ENCODE measurements at places on chromosomes 7 and 10.

DNA sequence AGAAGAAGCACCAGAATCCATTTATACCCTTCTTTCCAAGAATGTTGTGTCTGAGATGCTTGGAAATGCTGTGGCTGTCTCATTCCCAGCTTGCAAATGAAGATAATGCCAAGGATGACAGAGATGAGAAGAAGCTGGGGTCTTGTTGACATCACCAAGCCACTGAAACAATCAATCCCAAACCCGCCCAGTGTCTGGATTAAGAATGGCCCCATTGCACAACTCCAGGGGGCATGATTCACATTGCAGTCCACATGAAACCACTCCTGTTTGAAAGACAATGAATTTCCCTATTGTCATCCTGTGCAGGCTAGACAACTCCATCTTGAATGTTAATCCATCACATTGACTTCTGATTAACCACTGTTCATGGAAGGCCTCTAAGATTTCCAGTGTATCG is 28.6 kb downstream of the SORBS1 start:
- DNase-seq, result peak; percentile 4

- DNase-seq, result peak; percentile 88
These were observed 240.5 kb downstream of the GLI3 start for GRCh38 chr7:41996381-41997035.

DNA sequence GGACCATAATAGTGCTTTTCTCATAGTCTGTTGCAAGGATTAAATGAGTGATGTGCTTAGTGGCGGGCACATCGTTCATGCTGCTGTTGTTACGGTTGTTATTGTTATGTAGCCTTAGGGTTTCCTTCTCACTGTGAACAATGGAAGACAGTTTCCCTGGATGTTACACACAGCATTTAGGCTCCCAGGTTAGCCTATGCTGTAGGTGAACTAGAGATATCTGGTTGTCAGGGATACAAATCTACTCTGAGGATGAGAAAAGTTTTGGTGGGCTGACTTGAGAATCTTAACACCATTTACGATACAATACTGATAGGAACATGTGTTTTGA is 14.7 kb downstream of the SH3PXD2A start:
- DNase-seq, result no peak

GRCh38 chr10:113384181-113384580 is 168.7 kb upstream of the HABP2 start:
- peak; percentile 27 for DNase-seq

DNA sequence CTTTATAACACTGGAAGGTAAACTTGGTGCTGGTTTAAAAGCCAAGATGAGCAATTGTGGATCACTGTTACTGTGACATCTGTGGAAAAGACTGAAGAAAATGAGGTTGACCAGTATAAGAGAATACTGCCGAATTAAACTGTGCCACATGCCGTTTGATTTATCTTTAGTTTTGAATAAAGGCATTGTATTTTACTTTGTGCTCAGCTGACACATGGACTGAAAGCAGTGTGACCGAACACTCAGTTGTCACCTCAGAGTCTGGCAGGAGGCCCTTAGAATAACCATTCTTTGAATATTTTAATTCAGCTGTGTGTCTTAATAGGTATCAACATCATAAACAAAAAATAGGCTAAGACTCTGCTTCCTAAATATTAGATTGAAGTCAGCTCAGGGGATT is 133.7 kb upstream of the GJD4 start:
- DNase-seq, result no peak

GRCh38 chr10:113038183-113038582 is 88.1 kb downstream of the TCF7L2 start:
- no peak for DNase-seq

GRCh38 chr7:22730921-22731654 is 4.1 kb downstream of the IL6 start:
- peak; percentile 39 for DNase-seq

DNA sequence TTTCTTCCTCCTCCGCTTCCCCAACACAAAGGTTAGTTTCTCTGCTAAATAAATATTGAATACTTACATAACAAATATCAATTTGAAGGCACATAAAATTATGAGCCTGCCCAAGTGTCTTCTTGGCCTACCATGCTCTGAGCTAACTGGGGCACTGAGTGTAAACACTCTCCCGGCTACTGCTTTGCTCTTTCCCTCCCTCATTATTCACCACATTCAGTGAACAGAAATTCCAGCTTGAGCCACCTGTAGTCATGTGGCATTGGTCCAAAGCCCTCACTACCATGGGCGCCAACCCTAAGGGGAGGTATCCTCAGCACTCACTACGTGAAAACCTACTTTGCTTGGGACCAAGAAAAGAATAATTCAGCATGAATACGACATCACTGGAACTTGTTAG is 409.0 kb downstream of the KCNMA1 start:
- DNase-seq, result no peak

DNA sequence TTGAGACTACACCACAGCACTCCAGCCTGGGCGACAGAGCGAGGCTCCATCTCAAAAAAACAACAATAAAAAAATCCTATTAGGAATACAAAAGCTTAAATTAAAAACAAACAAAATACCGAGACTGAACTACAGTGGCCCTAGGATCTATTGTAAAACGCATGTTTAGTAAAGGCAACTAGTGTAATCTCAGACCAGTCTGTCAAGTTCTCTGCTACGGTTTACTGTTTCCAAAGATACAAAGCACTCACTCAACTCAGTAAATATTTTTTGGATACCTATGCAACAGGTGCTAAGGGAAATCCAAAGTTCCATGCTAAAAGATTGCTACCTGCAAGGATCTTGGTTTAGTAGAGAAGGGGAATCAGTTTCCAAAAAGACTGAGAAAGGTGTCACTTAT is 3.4 kb upstream of the MIOS start:
- DNase-seq, result no peak

- DNase-seq, result no peak
These were observed 11.4 kb downstream of the CYP3A4 start for GRCh38 chr7:99772565-99772964.

- DNase-seq, result peak; percentile 68
These were observed 669.4 kb downstream of the INHBA start for GRCh38 chr7:41033500-41033899.

DNA sequence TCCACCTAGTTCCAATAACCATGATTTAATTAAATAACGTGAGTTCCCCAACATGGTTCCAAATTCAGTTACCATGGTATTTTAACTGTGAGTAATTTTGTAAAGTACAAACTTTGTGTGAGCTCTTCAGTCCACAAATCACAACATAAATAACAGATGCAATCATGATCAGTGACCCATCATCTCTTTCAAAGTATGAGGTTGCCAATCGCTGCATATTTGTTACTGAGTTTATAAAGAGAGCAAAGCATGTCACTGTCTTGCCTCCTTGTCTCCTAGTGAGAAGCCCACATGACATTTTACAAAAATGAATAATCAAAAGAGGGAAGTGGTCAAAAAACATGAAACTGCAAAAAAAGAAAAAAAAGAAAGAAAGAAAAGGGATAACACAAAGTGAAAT is 69.1 kb upstream of the PDSS1 start:
- DNase-seq, result no peak

GRCh38 chr7:28747404-28747803 is 210.7 kb downstream of the TRIL start:
- no peak for DNase-seq

- no peak for DNase-seq
These were observed 28.4 kb upstream of the CNPY1 start for GRCh38 chr7:155574556-155575290.

GRCh38 chr7:150818971-150819370 is 18.4 kb downstream of the TMEM176A start:
- no peak for DNase-seq

- DNase-seq, result no peak
These were observed 14.7 kb downstream of the SEC24C start for GRCh38 chr10:73758704-73759511.

GRCh38 chr7:95596198-95597063 is at the start of gene PDK4:
PDK4 (minus strand) TSS chr7:95596516; CDS start chr7:95596293, 223 bp downstream.
- peak; percentile 13 for DNase-seq

GRCh38 chr10:89367529-89367928 is 10.3 kb upstream of the IFIT1B start:
- no peak for DNase-seq

- no peak for DNase-seq
These were observed 34.5 kb downstream of the ZNF775 start for GRCh38 chr7:150413640-150414081.

DNA sequence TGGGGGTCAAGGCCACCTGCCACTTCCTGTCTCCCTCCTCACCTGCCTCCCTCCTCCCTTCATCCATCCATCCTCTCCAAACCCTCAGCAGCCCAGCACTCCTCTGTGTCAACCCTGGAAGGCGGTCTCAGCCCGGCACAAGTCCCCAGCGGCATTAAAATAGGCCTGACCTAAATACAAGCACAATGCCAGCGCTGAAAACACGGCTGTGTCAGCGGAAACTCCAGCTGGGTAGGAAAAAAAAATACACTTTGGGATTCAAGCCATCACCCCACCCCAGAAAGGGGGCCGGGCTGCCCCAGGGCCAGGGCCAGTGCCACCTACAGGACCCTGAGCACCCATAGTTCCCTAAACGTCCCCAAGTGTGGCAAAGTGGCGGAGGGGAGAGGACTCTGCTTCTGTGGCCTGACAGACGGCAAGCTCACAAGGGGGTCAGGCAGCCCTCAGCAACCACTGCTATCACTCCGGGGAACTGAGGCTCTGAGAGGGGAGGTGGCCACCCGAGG is 22.7 kb upstream of the GTF2IRD1 start:
- DNase-seq, result no peak

GRCh38 chr10:132496360-132497062 is 41.1 kb upstream of the INPP5A start:
- DNase-seq, result no peak

GRCh38 chr7:70700055-70700940 is 431.6 kb upstream of the GALNT17 start:
- DNase-seq, result no peak

GRCh38 chr10:29078919-29079318 is 210.0 kb upstream of the LYZL1 start:
- no peak for DNase-seq

- no peak for DNase-seq
These were observed 33.9 kb downstream of the VWDE start for GRCh38 chr7:12369756-12370155.

DNA sequence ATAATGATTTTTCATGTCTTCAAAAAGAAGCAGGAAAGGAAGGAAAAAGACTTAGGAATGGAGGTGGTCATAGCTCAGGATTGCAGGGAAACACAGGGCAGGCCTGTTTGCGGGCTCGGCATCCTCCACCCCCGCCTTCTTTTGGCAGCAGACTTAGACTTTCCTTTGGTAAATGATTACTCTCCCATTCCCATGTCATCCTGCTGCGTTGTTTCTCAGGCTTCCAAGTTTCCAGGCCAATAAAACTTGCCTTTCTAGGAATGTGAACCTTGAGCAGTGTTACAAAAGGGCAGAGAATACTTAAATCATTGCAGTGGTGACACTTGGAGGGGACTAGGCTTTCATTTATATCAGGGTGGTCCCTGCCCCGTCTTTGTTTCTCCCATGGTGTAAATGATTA is 34.0 kb upstream of the DGKB start:
- DNase-seq, result peak; percentile 71

GRCh38 chr10:117736655-117737054 is 194.1 kb downstream of the EMX2 start:
- DNase-seq, result no peak

DNA sequence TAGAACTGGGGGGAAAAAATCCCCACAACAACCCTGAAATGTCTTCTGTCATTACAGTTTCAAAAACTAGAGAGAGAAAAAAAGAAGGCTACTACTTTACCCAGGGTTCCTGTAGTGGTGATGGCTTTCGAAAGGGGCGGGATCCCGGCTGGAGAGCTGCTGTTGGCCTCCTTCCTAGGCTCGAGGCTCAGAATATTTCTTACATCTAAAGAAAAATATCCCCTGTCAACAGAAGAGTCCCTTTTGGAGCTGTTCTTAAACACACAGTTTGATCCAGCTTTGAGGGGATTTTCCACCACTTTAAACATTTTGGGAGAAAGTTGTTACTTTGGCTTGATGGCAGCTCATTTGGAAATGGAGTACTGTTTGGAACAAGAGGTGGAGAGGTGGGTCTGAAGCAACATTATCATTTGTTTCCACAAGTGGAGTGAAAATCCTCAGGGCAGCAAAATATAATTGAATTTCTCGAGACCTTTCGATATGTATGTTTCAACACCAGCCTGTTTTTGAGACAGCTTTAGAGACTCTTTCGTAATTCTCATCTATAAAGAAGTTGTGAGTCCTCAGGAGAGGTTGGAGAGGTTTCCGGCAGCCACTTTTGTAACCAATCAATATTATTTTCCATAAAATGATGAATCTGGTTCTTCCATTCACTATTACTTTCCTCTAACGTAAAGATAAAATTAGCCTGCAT is 5.1 kb downstream of the HOXA13 start:
- no peak for DNase-seq

- DNase-seq, result peak; percentile 77
These were observed 21.1 kb upstream of the BPGM start for GRCh38 chr7:134625550-134625949.

- peak; percentile 67 for DNase-seq
These were observed 220.2 kb downstream of the EMX2 start for GRCh38 chr10:117762819-117763172.

- no peak for DNase-seq
These were observed 551.3 kb upstream of the STEAP1 start for GRCh38 chr7:89602984-89603383.

- DNase-seq, result peak; percentile 90
These were observed 66.7 kb downstream of the ST7 start for GRCh38 chr7:117019786-117020590.

DNA sequence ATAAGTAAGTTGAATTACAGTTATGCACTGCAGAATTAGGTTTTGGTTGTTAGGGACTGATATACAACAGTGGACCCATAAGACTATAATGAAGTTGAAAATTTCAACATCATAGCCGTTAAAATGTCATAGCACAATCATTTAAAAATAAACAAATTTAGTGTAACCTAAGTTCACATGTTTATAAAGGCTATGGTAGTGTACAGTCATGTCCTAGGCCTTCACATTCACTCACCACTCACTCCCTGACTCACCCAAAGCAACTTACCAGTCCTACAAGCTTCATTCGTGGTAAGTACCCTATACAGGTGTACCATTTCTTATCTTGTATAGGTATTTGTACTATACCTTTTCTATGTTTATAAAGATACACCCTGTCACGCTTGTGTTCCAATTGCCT is 113.7 kb downstream of the RAB11FIP2 start:
- DNase-seq, result no peak

GRCh38 chr10:26540601-26541000 is 102.5 kb downstream of the APBB1IP start:
- DNase-seq, result no peak

DNA sequence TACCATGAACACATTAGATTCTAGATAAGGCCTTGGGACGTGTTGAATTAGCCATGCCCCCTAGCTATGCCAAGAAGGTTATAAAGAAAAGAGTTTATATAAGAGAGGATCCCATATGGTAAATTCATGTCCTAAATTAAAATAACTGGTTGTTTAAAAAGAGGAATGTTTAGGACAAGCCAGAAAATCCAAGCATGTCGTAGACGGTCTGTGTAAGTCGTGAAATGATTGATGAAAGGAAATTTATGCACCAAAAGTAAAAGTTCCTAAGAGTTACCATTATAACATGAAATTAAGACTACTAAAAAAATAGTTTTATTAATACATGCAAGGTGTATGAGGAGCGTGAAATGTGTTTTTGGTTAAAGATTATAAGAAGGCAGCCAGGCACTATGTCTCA is 624.9 kb downstream of the ARL4A start:
- no peak for DNase-seq
